H1 (cell line): ENCODE measurements at places on chromosomes 12 and 14.

DNA sequence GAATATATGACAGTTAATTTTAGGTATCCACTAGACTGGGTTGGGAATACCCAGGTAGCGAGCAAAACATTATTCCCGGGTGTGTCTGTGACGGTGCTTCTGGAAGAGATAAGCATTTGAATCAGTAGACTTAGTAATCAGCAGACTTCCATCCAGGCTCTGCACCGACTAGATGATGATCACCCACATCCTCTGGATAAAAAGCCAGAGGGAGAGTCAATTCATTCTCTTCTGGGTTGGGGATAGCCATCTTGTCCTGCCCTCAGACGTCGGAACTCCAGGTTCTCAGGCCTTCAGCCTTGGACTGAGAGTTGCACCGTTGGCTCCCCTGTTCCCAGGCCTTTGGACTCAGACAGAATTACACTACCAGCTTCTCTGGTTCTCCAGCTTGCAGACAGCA, 168.0 kb downstream of the PHLDA1 start:
- DNase-seq = no peak

DNA sequence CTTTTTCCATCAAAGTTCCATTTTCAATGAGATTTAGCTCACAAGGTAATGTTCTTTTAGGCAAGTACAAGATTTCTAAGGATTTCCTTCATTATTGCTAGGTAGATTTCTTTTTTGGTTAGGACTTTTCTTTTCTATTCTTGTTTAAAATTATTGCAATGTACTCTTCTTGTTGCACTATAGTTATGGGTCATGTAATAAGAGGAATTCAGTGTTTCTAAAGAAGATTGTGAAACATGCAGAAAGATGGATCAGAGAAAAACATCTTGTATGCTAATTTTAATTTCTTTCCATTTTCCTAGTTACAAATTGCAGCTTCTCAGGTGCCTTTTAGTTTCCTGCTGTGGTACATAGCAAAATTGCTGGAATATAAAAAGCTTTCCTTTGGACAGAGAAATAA, 56.1 kb downstream of the BTG1 start:
- DNase-seq = no peak

DNA sequence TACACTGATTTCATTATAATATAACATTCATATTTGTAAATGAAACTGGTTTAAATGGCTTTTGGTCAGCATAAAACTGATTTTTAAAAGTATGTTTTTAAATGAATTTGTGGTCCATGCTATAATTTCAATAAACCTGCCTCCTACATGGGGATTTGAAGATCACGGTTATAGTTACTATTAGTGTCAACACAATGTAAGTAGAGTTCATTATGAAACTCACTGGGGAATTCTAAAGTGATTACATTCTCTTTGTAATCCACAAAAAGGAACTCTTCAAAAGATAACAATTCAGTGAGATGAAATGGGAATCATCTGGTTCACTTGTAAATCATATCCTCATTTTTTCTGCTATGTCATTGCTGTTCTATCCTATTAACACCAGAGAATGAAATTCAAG, 204.5 kb upstream of the G2E3 start:
- DNase-seq = no peak

- peak; percentile 58 for DNase-seq
Measured at GRCh38 chr12:47744005-47744651, 14.6 kb downstream of the RAPGEF3 start.

- no peak for DNase-seq
Measured at GRCh38 chr14:36207500-36207899, 31.0 kb upstream of the PTCSC3 start.

- no peak for DNase-seq
Measured at GRCh38 chr12:104906695-104907094, 51.4 kb downstream of the SLC41A2 start.

DNA sequence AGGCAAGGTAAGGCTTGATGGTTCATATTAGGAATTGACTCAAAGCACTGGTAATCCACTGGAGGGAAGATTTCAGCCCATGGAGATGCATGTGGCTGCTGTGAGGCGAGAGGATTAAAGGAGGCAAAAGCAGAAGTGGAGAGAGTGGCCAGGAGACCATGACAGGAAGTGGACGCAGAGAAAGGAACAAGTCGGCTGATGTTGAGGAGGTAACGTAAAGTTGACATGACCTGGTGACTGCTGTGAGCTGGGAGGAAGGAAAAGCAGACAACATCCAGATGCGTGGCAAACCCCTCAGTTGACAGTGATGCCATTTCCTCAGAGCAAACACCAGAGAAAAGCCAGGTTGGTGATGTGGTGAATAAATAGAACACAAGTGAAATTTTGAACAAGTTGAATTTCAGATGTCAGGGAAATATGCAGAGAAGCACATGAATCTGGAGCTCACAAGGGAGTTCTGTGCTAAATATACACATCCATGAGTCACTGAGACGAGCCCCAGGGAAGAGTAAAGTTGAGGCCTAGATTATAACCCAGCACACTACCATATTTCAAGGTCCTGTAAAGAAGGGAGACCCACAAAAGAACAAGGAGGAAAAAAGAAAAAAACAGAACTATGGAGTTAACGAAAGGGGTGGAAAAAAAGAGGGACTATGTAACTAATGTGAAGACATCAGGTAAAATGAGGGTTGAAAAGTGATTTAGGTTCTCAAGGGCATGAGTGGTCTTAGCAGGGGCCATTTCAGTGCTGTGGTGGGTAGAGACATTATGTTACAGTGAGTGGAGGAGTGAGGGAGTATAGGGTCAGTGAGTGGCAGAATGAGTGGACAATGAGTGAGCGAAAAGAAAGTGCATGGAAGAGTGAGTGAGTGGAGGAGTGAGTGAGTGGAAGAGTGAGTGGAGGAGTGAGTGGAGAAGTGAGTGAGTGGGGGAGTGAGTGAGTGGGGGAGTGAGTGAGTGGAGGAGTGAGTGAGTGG, 61.6 kb upstream of the GZMB start:
- DNase-seq = no peak

- no peak for DNase-seq
Measured at GRCh38 chr14:77406086-77406485, 17.2 kb downstream of the NOXRED1 start.

GRCh38 chr14:41805633-41806032, 199.0 kb downstream of the LRFN5 start:
- DNase-seq = no peak

DNA sequence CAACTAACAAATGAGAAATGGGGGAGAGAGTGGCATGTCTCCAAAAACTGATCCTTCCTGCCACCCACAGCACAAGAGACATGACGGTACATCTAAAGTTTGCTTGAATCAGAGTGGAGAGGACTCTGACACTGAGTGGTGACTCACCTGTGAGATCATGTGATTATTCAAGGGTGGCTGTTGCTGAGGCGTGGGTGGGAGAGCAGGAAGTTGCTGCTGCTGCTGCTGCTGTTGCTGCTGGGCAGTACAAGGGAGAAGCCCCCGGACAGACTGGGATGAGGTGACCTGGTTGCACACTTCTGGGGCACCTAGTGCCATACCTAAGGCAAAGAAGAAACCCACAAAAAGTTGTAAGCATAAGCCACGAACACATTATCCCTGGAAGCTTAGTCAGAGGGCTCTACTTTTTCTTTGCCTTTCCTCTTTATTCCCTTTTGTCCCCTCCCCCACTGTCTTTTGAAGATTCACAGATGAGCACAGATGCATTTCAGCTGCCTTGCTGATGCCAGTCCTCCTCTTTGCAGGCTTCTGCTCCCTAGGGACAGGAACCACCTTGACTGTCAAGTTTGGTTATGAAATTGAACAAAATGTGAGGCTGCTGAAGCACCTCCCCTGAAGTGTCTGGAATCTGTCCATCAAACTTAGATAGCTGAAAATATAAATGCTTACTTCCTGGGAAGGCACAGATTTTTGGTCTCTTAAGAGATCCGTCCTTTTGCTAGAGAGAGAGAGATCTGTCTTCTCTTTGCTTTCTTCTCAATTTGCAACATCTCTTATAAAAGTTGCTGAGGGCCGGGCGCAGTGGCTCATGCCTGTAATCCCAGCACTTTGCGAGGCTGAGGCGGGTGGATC, 29.4 kb upstream of the STAC3 start:
- DNase-seq = no peak

DNA sequence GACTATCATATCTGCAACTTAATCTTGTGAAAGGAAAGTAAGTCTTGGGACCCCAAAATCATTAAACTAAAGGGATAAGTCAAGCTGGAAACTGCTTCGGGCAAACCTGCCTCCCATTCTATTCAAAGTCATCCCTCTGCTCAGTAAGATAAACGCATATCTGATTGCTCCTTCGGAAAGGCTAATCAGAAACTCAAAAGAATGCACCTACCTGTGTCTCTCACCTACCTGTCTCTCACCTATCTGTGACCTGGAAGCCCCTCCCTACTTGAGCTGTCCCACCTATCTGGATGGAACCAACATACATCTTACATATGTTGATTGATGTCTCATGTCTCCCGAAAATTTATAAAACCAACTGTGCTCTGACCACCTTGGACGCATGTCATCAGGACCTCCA, 19.9 kb downstream of the SEC23A start:
- DNase-seq = no peak
